ENCODE measurements at places on chromosomes 3 and 15.

DNA sequence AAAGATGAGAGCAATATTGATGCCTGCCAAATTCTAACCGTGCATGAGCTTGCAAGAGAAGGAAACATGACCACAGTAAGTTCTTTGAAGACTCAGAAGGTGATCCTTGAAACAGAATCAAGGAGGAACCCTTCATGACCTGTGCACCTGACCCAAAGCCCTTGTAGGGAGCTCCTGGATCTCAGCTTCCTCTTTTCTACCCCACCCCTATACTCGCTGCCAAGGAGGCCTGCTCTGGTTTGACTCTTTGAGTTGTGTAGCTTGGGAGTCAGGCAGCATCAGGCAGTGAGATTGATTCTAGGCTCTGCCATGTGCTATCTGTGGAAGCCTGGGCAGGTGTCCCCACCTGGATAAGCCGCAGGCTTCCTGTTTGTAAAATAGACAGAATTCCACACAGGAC, 10.6 kb downstream of the TTC21A start:
- no peak for DNase-seq

DNA sequence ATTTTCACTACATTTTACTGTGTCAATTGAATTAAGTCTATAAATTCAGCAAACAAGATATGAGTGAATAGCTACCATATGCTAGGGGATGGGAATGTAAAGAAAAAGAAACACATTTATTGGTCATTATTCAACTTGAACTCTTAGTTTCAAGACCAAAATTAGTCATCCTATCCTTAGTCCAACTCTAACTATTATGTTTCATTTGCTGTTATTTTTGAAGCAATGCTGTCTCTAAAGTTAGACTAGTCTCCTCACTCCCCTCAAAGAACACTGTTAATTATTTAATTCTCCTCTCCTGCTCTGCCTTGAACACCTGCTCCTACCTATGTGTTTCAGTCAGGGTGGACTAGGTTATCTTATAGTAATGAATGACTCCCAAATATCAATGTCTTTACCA, 920.9 kb downstream of the TUSC7 start:
- DNase-seq = no peak

DNA sequence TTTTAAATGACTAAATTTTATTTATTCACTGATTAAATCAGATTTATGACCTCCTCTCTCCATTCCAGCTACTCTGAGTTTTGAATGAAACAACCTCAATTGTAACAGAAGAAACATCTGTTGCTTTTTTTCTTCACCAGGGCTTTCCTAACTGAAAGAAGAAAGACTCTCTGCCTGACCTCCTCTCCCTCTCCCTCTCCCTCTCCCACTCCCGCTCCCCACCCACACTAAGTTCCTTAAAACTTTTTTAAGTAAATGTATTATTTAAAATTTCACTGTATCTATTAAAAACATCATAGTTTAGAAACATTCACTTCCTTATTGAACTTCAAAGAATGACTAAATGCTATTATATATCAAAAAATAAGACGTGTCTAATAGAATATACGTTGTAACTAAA, 122.0 kb downstream of the TFDP2 start:
- DNase-seq = no peak

GRCh38 chr15:94840794-94841783, 609.7 kb downstream of the MCTP2 start:
- no peak for DNase-seq

- no peak for DNase-seq
Observed at GRCh38 chr3:58661836-58662420, 4.6 kb downstream of the FAM3D start.

GRCh38 chr3:56737006-56737405, 53.9 kb upstream of the TASOR start:
- DNase-seq = no peak

GRCh38 chr3:138945709-138946662, 951 bp downstream of the FOXL2 start:
- no peak for DNase-seq

GRCh38 chr15:75199357-75199940, 2.2 kb upstream of the C15orf39 start:
- no peak for DNase-seq

- no peak for DNase-seq
Observed at GRCh38 chr15:58114388-58114787, 23.8 kb upstream of the AQP9 start.

DNA sequence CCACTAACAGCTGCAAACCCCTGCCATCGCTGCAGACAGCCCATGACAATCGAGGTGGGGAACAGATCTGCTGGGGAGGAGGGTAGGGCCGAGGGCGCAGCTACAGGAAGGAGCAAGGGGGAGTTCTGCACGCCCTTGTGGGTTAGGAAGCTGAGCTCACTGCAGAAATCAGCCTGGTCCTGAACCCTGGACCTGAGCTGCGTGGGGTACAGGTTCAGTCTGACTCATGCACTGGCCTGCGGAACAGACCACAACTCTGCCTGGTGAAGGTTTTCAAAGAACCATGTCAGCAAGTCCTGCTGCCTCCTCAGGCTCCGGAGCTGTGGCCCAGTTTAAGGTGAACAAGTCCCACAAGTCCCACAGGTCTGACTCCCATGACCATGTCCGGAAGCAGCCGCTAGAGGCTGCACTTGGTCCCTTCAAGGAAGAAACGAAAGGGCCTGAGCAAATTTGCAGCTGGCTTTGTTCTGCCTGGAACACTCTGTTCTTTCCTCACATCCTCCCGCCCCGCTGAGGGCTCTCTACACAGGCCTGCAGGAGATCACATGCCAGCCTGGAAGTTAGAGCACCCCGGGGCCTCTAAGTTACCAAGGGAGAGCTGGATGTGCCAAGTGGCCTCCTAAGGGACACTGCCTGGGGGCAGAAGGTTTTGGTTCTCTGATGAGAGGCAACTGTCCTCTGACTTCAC, 49.4 kb upstream of the AKAP13 start:
- peak; percentile 82 for DNase-seq

GRCh38 chr3:136544532-136544931, 207.6 kb downstream of the STAG1 start:
- no peak for DNase-seq

DNA sequence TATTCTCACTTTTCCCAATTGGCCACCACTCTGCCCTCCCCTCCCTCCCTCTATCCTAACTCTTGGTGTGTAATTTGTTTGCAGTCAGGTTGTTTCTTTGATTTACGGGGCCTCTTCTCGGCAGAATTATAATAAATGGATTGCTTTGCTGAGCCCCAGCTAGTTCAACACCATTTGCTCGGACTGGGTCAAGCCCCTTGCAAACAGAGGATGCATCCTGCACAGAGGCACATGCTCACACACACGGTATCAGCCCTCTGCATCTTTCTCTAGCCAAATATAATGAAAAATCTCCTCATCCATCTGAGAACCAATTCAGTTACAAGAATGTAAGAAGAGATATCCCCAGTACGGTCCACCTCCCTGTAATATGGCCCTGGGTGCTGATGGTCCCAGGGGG, 97.7 kb downstream of the EPHB1 start:
- DNase-seq = no peak

DNA sequence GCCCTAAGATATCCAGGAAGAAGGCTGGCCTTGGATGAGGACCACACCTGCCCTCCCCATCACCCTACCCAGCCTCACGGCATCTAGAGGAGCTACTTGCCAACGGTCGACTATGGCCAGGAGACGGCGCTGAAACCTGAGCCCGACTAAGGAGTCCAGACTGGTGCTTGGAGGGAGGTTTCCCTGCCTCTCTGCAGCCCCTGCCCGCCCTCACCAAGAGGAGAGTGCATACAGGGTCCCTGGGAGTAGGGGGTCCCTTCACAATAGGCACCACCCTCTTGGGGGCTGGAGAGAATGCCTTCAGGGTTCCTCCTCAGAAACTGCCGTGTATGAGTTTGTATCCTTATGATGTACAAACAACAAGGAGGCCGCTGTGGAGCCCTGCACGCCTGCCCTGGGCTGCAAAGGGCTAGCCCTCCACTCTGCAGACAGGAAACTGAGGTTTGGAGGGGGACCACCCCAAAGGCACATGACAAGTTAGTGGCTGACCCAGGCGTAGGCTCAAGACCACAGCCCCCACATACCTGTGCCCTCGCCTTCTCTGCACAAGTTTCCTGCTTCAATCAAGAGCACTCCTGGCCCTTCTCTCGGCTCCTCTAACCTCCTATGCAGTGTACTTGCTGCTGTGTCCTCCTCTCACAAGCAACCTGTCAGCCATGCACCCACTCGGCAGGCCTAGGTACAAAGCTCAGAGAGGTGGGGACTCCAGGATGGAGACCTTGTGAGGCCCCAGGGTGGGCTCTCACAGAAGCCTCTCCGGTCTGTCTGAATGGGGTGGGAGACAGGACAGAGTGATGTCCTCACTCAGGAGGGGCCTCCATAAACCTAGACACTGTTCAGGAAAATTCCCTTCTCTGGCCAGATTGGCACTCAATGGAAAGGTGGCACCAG, 7.4 kb downstream of the KLF15 start:
- DNase-seq = peak; percentile 41

- DNase-seq = no peak
Observed at GRCh38 chr15:60798821-60799220, 319.9 kb upstream of the ICE2 start.

- no peak for DNase-seq
Observed at GRCh38 chr3:101811875-101812274, 32.9 kb downstream of the NXPE3 start.

DNA sequence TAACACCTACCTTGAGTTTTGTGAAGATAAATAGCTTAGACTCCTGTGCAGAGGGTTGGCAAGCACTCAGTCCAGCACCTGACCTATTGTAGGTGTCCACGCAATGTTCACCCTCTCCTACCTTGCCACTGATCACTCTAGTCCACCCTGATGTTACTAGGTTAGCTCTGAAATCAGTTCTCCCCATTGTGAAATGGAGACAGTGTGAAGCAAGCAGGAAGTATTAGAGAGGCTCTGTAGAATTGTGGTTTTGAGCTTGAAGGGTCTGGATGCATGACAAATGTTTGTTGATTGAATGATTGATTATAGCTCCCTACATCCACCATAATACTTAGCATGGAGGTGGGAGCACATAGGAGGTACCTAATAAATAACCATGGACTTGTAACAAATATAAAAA, 199.7 kb downstream of the RPLP1 start:
- DNase-seq = no peak

- no peak for DNase-seq
Observed at GRCh38 chr15:75646944-75647364, 758 bp upstream of the SNX33 start.

DNA sequence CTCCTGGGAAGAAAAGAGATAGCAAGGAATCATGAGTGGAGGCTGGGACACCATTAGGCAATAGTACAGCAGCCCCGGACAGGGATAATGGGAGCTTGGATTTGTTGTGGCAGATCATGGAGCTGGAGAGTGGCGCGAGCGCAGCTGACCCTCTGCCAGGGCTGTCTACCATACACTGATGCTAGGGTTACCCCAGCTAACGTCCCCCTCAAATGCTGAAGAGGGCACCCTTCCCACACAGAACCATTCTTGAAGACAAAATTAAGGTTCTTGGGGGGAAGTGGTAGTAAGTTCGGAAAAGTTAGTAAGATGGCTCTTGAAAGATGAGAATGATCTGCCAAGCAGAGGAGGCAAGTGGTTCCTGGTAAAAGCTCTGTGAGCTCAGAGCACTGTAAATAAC, 61.1 kb downstream of the ST3GAL6 start:
- DNase-seq = no peak

DNA sequence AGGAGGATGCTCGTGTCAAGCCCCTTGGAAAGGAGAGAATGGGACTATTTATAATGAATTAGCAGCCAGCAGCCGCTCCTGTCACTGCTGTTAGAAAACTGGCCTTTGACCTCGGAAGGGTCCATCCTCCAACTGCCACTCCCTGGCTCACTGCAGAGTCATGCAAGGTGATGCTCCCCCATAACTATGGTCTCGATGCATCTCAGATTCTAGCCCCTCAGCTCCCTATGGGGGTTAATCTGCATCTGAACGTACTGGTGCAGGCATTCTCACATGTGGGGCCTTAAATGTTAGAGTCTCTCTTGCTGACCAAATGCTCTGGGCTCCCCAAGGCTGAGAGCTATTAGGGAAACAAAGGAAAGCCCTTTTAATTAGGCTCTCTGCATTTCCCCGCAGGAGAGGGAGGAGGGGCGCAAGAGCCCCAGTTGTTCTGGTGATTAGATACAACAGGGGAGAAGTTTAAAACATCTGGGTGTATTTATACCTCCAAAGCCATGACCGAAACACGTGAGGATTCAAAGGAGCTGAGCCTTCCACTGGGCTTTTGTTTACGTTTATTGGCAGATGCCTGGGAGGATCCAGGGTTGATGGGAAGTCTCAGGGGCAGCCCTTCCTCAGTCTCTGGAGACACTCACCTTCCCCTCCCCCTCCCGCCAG, 182.5 kb downstream of the OPA1 start:
- DNase-seq = no peak

- DNase-seq = no peak
Observed at GRCh38 chr15:89777782-89778380, 1.7 kb downstream of the MESP2 start.

GRCh38 chr3:141796081-141796888, 33.1 kb downstream of the GRK7 start:
- no peak for DNase-seq

- DNase-seq = no peak
Observed at GRCh38 chr3:158652463-158652862, 8.1 kb downstream of the GFM1 start.

DNA sequence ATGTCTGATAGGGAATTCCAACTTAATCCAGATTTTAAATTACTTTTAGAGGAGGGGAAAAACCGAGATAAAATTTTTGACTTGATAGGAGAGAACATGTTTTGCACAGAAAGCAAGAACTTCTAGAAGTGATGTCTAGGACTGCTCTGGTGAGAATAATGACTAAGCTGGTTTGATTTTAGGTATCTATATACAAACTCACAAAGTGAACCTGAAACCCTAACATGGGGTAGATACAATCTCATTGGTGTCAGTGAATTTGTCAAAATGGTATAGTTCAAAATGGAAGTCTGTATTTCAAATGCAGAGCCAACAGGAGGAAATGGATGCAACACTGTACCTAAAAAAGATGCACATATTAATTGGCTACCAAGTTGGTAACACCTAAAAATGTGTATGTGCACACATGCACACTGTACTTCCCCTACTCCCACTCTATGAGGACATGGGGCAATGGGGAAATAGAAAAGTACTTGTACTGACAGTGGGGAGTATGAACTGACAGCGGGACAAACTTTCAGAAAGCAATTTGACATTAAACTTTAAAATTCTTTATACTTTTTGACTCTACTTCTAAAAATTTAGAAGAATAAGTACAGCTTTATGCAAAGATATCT, 53.0 kb downstream of the NR1I2 start:
- no peak for DNase-seq

DNA sequence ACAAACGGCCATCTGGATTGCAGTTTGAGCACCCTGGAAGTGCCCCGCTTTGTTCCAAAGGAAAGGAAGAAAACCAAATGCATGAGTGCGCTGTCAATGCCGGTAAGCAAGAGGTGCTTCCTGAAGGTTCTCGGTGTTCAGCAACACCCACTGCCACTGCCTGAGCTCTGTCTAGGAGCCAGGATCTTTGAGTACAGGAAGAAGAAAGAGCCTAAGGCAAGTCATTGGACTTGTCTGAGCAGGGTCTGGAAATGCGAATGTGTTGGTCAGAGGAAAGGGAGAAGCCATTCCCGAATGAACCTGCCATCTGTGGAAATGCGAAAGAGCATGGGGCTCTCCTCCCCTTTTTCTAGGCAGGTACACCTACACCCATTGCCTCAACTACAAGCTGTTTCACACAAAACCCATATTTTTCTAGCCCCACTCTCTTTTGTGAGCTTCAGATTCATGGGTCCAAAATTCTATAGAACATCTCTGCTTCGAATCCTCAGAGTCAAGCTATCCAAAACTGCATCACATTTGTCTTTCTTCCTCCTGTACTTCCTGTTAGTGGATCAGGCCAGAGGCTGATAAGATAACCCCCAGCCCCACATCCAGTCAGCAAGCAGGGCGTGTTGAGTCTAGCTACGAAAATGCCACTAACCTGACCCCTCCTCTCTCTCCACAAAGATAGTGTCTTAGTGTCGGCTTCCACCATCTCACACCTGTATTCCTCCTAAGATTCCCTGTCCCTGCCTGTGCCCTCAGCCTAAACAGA, 55.6 kb upstream of the C15orf61 start:
- DNase-seq = no peak

Measured in right forelimb (tissue), 1 donor.